ENCODE measurements at places on chromosomes 4 and X.

- no peak for DNase-seq
Measured at GRCh38 chr4:88771883-88772450, 74.3 kb upstream of the NAP1L5 start.

- no peak for DNase-seq
Measured at GRCh38 chr4:98470366-98470765, 188.0 kb downstream of the TSPAN5 start.

GRCh38 chr4:110172972-110173371 lies 25.4 kb downstream of the ELOVL6 start:
- DNase-seq, result no peak

GRCh38 chr4:174681723-174682300 lies 147.2 kb downstream of the GLRA3 start:
- DNase-seq, result no peak

- DNase-seq, result no peak
Measured at GRCh38 chr4:75289914-75290582, 224.2 kb downstream of the RCHY1 start.

GRCh38 chrX:41661366-41662095 lies 27.2 kb upstream of the GPR34 start:
- DNase-seq, result no peak
